T-helper 1 cell (primary cell): ENCODE measurements at places on chromosomes 12 and 14.

DNA sequence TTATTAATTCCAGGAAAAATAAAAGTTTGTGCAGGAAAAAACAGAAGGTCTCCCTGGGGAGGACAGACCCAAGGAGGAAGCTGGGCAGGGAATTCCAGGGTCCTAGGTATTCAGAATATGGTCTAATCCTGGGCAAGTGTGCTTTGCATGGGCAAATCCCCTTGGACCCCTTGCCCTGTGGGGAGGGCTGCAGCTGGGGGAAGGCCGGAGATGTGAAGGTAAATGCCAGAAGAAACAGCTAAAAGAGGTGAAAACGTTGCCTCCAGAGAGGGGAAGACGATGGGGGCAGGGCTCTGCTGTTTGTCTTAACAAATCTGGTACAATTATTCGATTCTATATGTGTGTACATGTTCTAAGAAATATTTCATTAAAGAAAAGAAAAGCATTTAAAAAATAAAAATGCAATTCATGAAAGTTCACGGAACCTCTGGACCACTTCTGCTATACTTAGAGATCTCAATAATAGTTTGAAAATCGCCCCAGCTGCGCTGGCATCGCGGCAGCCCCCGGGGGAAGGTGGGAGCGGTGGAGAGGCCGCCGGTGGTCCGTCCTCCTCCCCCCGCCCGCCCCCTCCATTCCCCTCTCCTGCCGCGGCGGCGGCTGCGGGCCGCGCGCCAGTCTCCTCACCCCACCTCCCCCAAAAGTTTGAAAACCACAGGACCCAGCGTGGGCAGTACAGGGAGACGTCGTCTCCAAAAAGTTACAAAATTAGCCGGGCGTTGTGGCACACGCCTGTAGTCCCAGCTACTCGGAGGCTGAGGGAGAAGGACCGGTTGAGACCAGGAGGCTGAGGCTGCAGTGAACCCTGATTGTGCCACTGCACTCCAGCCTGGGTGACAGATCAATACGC, 1.5 kb upstream of the PRPF40B start:
- DNase-seq = no peak

DNA sequence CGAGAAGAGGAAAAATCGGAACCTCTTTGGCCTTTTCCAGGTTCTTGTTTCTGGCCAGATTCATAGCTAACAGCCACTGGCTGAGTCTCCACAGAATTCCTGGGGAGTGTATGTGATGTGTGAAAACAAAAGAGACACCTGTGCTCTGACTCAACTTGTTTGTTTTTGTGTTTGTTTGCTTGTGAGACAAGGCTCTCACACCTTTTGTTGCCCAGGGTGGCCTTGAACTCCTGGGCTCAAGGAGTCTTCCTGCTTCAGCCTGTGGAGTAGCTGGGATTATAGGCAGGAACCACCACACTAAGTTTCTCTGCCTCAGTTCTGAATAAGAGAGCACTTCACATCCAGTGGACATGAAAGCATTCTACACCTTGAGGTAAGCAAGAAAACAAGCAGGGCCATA, 22.7 kb downstream of the MFAP5 start:
- DNase-seq = no peak

GRCh38 chr12:68034567-68034966, 45.3 kb downstream of the IFNG-AS1 start:
- DNase-seq = no peak

DNA sequence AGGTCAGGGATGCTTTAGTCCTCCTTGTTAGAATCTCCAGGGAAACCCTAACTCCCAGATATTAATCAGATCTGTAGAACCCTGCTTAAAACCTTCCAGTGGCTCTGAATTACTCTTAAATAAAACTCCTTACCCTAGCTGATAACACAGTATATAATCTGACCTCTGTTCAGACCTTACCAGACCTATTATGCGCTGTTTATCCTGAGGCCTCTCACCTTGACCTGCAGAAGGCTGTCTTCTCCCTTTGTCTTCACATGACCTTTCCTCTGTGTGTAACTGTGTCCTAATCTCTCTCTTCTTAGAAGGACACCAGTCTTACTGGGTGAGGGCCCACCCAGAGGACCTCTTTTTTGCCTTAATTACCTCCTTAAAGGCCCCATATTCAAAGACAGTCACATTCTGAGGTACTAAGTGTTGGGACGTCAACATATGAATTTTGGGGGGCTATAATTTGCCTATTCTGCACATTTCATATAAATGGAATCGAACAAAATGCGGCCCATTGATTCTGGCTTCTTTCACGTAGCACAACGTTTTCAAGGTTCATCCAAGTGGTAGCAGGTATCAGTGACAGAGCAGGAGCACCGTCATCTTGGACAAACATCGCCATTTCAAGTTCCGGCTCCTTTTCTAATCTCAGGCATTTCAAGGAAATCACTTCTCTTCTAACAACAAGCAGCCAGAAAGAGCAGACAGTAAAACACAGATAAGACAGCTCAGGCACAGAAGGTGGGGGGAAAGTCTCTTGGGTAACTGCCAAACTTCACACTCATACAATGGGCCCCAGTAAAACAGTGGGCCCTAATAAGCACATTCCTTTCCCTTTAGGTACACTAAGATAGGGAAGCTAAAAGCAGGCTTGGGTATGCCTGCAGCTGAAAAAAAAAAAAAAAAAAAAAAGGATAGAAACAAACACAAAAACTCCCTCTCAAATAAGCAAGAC, 200.2 kb upstream of the NUDT4 start:
- DNase-seq = no peak
